Fibroblast of lung (primary cell): ENCODE measurements at places on chromosomes 5 and 9. TPM values are rescaled to one million over a fixed set of nuclear protein-coding genes. Genes with fewer than 3 reads are reported as not detected.

HMMR gene
- 1.3 and 19.7 TPM in 2 replicates for total RNA-seq

CHSY3 gene
- 0.99 and 1.3 TPM in 2 replicates for total RNA-seq

OSMR gene
- total RNA-seq = 74.7 and 102 TPM in 2 replicates

NIPAL4 gene
- total RNA-seq = 0.17 and 0.26 TPM in 2 replicates

MARCHF6 gene
- 48.0 and 67.9 TPM in 2 replicates for total RNA-seq

CCDC187 gene
- total RNA-seq = not detected in 2 replicates

RABL6 gene
- total RNA-seq = 55.0 and 59.6 TPM in 2 replicates

WNK2 gene
- total RNA-seq = under 0.01 TPM in 1 of 2 replicates, not detected in the other

LURAP1L gene
- 87.6 and 94.1 TPM in 2 replicates for total RNA-seq

SLC46A2 gene
- total RNA-seq = not detected in 2 replicates

SLC45A2 gene
- total RNA-seq = under 0.01 TPM in 2 replicates

ORM2 gene
- total RNA-seq = not detected in 2 replicates

AJM1 gene
- total RNA-seq = 1.7 and 1.8 TPM in 2 replicates

PIP5K1B gene
- under 0.01 TPM in 2 replicates for total RNA-seq

TMOD1 gene
- total RNA-seq = 2.6 and 4.0 TPM in 2 replicates

ZNF883 gene
- total RNA-seq = 6.2 and 9.7 TPM in 2 replicates

MORN5 gene
- total RNA-seq = 0.33 and 0.51 TPM in 2 replicates

TMEM215 gene
- not detected in 2 replicates for total RNA-seq

FRRS1L gene
- 0.17 and 0.26 TPM in 2 replicates for total RNA-seq

LHX2 gene
- not detected in 2 replicates for total RNA-seq

PRR16 gene
- 3.1 and 7.3 TPM in 2 replicates for total RNA-seq

HTR4 gene
- not detected in 2 replicates for total RNA-seq

PAX5 gene
- total RNA-seq = not detected in 2 replicates

KCNV2 gene
- not detected in 2 replicates for total RNA-seq

ADCY2 gene
- total RNA-seq = under 0.01 and 0.26 TPM in 2 replicates

TLX3 gene
- not detected in 2 replicates for total RNA-seq

MYORG gene
- total RNA-seq = 0.26 and 0.83 TPM in 2 replicates

EPB41L4A gene
- 0.50 and 0.51 TPM in 2 replicates for total RNA-seq

SLC6A7 gene
- not detected in 2 replicates for total RNA-seq

PKD2L2 gene
- 0.26 TPM in 1 of 2 replicates, not detected in the other for total RNA-seq

TARS1 gene
- 285 and 368 TPM in 2 replicates for total RNA-seq

KCNMB1 gene
- not detected in 2 replicates for total RNA-seq

PCDHGC5 gene
- 1.3 and 2.6 TPM in 2 replicates for total RNA-seq

FRMPD1 gene
- total RNA-seq = not detected in 2 replicates
